ENCODE measurements at places on chromosomes 4 and X.

DNA sequence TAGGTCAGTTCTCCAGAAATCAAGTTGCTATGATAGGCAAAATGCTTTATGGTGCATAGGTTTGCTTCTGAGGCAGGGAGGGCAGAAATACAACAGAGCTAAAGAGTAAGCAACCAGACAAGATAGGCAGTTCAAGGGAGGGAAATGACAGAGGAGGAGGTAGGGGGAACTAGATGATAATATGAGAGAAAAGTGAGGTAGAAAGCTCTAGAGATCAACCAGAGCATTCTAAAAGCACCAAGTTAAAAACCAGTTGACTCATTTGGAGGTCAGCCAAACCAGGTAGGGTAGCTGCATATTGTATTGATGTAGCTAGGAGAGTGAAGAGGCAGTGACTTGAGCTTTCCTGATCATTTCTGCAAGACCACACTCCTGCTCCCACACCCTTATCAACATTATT is 49.0 kb upstream of the SLC16A2 start:
- no peak for DNase-seq

- DNase-seq = no peak
These were observed 68.4 kb downstream of the MFAP3L start for GRCh38 chr4:169957785-169958184.

DNA sequence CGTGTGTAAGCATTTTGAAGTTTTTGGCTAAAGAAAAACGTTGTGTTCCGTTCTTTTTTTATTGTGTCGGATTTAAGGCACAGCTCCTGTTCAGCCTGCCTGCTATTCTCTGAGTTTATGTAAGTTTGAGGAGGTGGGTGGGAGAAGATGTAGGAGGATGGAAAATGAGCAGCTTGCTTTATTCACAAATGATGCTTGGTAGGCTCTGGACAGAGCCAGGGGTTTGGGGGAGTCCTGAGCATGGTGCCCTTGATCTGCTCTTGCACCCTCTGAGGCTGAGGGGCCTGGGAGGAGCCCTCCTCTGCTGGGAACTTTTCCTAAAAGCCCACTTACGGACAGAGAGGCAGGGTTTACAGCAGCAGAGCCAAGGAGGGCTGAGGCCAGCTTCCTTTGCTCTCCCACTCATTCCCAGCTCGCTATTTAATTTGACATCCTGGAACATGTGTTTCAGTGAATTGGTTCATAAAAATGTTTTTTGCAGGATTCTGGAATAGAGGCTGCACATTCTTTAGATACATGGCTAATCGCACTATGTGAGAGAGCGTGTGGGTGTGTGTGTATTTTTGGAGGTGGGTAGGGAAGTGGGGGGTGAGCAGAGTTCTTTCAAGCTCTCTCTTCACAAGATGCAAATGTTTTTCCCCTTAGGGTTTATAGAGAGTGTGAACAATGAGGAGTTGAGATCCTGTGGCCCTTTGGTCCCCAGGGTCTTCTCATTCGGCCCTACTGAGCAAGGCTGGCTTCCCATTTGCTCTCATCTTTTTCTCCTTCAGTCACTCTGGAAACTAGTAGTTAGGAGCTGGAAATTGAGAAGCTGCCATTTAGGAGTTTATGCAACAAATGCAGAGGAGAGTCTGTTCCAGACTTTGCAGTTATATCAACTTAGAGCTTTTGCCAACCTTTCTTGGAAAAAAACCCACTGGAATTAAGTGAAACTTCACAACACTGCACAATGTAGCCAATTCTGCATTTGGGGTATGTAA is 32.1 kb downstream of the TMEM131L start:
- no peak for DNase-seq

DNA sequence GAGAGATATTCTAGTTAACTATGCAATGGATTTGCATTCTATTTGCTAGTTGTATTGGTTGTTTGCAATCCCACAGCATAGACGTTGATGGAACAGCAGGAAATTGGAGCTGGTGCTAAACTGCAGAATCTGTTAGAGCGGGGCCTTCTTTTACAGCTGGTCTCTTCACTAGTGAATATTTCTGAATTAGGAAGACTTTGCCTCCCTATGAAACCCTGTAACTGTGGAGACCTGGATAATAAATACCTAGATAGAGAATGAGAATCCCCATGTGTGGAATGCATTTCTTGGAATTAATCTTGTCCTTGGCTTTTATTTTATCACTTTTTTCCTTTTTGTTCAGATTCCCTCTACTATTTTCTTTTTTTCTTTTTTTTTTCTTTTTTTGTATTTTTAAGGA is 109.7 kb downstream of the SHROOM3 start:
- no peak for DNase-seq

DNA sequence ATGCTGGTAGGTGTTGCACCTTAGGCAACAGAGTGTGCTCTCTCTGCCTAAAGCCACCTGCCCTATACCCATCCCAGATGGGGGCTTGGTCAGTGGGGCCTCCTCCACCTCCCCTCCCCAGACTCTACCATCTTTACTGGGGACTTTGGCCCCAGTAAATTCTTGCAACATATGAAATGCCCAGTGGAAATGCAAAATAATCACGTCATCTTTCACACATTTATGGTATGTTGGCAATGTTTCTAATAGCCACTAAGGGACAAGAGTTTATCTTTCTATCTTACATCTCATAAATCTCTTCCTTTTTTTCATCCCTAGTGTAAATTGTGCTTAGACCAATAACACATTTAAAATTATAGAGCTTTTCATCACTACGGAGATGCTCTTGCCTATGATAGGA is 103.0 kb upstream of the MAML3 start:
- no peak for DNase-seq

GRCh38 chrX:37820646-37821045 is 26.7 kb downstream of the DYNLT3 start:
- no peak for DNase-seq

GRCh38 chr4:80336582-80336981 is 1.1 kb downstream of the CFAP299 start:
- no peak for DNase-seq

- no peak for DNase-seq
These were observed 150.9 kb downstream of the BCOR start for GRCh38 chrX:39946822-39947221.

GRCh38 chr4:60617731-60618130 is 582.4 kb upstream of the ADGRL3 start:
- no peak for DNase-seq

DNA sequence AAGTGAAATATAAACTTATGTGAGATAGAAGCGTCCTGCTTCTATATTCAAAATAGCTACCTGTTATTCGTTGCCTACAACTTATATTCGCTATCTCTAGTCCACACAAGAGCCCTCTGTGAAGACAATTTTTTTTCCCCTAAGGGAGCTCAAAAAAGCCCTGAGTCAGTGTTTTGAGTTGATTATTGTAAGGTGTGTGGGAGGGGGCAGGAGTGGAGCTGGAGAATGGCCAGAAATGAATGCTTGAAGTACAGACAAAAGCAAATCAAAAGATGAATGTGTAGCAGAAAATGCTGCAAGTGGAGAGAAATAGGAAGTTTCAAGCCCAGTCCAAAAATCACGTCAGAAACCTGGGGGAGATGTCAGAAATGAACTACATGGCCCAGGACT is 655.0 kb upstream of the LCORL start:
- no peak for DNase-seq

- no peak for DNase-seq
These were observed 209.4 kb downstream of the RAPGEF2 start for GRCh38 chr4:159312236-159312635.

DNA sequence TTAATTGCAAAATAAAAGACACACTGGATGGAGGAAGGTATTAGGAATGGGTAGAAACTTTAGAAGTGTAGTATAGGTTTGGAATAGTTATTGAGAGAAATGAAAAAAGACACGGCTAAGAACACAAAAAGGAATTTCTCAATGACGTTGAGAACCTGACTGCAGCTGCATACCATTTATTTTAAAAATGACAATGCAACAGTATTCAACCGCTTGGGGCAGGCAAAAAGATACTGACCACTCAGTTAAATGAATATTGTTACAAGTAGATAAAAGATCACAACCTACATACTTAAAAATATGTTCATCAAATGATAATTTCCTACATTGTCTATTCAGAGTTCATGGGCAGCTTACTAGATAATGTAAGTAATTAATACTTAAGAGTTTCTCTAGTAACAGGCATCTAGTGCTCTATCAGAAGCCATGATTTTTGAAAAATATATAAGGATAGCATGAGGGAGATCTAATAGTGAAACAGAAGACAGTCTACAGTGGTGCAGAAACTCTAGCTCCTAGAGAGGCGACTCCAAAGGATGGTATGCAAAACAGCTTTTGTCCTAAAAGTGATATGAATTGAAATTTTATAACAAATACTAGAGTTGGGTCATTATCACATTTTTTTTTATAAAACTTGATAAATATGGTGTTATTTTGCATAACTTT is 216.2 kb upstream of the VEGFC start:
- DNase-seq = no peak

DNA sequence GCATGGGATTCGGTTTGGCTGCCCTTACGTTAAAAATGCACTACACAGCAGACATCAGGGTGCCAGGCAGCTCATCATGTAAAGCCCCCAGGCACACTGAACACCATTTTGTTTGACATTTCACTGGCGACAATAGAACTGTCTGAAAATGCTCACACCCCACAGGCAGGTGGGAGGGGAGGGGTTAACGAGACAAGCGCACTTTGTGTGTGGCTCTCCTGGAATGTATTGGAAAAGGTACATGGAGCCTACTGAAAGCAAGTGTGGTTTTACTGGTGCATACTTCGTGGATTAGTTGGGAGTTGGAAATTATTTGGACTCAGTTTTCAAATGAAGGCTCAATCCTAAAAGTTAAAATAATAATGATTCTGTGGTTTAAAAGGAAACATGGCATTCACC is 31.6 kb upstream of the PPARGC1A start:
- no peak for DNase-seq

Measured in stimulated activated CD4-positive, alpha-beta T cell treated with anti-CD3 and anti-CD28 coated beads, TNF-alpha, amount 100 ng/mL, for 48 hours (primary cell).